Panc1 (cell line): ENCODE measurements at places on chromosomes 16 and 17. TPM values are rescaled to one million over a fixed set of nuclear protein-coding genes. Genes with fewer than 3 reads are reported as not detected.

- no peak for DNase-seq
Measured at GRCh38 chr17:72419866-72420774, 299.3 kb downstream of the SOX9 start.

DNA sequence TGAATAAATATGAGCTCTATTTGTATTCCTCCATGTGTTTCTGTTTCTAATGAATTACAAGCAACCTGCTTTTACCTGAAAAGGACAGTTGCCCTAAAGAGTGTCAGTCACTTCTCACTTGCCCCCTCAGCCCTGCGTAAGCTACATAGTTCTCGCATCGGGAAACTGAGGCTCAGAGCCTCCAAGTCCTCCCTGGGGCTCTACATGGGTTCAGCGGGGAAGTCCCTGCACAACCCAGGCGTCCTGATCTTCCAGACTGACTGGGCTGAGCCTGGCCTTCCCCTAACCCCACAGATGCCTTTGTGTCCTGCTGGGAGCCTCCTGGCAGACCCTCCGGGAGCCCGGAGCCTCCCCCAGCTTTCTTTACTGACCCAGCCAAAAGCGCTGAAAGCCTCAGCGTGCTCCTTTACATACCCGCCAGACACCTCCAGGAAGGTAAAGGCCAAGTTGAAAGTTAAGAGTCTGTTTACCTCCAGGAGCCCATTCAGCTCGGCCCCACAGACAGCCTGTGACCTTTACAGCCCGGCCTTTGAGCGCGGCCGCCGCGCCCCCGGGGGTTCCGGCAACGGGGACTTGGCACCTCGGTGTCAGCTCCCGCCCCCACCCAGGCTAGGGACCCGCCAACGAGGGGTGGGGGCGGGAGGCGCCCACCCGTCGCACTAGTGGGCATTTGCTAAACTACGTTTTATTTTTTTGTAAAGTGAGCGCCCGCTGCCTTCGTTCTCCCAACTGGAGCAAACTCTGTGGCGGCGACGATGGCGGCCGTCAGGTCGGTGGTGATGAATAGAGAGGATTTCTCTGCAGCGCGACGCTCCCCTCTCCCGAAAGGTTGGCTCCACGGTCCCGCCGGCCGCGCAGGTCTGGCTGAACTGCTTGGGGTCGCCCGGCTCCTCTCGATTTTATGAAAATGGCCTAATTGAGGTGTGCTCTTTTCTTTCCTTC, 4.4 kb upstream of the HOXB13 start:
- no peak for DNase-seq

- no peak for DNase-seq
Measured at GRCh38 chr16:87178177-87178863, 138.9 kb downstream of the C16orf95 start.

GRCh38 chr16:24101431-24101830, 154.7 kb upstream of the CACNG3 start:
- DNase-seq = no peak

GRCh38 chr16:54511222-54511731, 224.7 kb upstream of the IRX3 start:
- DNase-seq = no peak

- DNase-seq = no peak
Measured at GRCh38 chr16:63481060-63481459, 1444.8 kb upstream of the CDH8 start.

TAT gene
- total RNA-seq = 0.49 TPM

DNA sequence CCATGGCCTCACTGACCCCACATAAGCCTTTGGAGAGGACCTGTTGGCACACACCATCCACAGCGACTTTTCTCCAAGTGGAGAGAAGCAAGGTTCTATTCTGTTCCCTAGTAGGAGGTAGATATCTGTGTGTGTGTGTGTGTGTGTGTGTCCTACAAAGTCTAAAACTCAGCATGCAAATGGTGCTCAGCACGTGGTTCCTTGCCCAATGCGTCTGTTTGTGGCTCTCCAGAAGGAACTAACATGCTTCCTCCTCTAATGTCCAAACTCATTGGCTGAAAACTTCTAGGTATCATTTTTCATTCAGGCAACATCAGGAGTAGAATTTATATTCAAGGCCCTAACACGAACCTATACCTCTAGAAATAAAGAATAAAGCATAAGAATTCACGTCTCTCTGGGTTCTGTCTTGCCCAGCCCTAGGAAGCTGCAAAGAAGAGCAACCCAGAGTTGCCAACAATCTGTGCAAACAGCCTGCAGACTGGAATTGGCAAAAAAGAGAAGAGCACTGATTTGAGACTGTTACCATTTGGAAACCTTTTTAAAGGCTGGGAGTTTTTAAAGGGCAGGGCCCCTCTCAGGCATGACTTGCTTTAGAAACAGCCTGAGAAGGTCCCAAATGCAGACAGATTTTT, 25.5 kb downstream of the MAP3K14 start:
- no peak for DNase-seq

MYCBPAP gene
- 2.2 TPM for total RNA-seq

SNX20 gene
- total RNA-seq = 0.10 TPM

GRCh38 chr17:27984404-27984803, 58.1 kb upstream of the NLK start:
- no peak for DNase-seq

OR2C1 gene
- total RNA-seq = not detected

GRCh38 chr17:33140413-33141099, 148.9 kb downstream of the SPACA3 start:
- DNase-seq = no peak

- no peak for DNase-seq
Measured at GRCh38 chr17:76115138-76115754, 11.7 kb upstream of the EXOC7 start.

CYB5B gene
- 326 TPM for total RNA-seq

DNA sequence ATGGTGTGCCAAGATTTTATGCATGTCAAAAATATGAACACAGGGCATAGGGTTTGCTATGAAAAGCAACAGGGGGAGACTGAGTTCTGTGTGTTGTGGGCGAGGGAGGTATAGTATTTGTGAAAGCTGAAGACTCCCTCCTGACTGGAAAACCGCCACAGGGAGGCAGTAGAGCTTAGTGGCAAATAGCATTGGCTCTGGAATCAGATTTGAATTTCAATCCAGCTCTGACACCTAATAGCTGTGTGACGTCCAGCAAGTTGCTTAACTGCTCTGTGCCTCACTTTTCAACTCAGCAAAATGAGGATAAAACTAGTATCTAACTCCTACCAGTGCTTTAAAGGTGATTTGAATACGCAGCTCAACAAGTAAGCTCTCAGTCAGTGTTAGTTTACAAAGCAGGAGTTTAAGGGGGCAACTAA, 22.0 kb downstream of the KPNA2 start:
- DNase-seq = no peak

SRCIN1 gene
- total RNA-seq = 12.8 TPM

- DNase-seq = no peak
Measured at GRCh38 chr16:67100569-67101310, 9.0 kb upstream of the PHAF1 start.

DNA sequence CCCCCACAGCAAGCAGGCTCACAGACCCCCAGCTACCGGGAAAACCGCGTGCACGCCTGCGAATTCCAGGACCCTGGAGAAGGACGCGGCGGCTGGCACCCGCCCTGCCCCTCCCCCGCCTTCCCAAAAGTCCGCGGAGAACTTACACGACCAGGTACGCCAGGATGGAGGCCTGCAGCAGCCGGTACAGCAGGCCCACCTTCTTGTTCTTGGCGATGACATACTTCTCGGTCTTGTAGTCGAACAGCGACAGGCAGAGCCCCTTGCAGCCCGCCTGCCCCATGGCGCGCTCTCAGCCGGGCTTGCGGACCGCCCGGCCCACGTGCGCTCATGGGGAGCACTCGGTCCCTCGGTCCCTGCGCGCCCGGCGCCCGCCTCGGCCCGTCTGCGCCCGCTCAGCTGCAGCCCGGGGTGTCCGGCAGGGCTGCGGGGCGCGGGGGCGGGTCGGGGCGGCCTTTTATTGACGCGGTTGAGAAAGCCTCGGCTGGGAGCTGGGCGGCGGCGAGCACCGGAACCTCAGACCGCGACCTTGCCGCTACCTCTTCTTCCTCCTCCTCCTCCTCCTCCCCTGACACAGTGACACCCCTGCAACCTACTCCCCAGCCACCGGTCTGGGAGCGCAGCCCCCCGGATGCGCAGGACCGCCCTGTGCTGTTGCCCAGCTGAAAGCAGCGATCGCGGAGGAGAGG, at the start of gene P2RX5:
TSS of gene P2RX5 (minus strand) at position 433 of the 689 bp plus-strand sequence. CDS start at position 283, 150 bp downstream.
- DNase-seq = no peak

DNA sequence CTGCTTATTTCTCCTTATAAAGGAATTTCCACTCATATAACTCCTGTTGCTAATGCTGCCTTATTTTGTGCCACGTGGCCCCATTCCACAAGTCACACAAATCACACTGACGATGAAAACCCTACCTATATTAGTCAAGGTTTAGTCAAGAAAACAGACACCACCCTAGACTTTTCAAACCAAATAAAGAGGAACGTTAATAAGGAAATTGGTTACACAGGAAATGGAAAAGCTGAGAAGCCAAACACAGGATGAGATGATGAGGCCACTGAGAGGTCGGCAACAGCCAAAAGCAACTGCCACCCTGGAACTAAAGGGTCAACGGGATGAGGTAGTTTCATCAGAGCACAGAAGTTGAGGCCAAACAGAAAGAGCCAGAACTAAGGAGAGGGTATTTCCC, 47.3 kb upstream of the ALOX12 start:
- DNase-seq = no peak

DNA sequence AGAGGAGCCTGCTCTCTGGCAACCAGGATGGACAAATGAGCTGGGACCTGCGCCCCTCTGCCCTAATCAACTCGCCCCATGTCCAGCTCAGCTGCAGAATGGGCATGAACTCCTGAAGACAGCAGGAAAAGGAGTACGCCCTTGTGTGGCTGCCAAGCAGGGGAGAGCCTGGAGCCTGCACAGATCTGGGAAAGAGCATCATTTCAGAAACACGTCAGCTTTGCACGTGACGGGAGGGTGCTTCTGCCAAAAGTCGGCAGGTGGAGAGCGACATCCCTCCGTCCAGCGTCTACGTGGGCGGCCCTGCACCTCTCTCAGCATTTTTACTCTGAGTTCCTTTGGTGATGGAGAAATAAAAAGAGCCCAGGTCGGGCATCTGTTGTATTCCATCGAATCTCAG, 18.5 kb downstream of the NME3 start:
- DNase-seq = no peak

DNA sequence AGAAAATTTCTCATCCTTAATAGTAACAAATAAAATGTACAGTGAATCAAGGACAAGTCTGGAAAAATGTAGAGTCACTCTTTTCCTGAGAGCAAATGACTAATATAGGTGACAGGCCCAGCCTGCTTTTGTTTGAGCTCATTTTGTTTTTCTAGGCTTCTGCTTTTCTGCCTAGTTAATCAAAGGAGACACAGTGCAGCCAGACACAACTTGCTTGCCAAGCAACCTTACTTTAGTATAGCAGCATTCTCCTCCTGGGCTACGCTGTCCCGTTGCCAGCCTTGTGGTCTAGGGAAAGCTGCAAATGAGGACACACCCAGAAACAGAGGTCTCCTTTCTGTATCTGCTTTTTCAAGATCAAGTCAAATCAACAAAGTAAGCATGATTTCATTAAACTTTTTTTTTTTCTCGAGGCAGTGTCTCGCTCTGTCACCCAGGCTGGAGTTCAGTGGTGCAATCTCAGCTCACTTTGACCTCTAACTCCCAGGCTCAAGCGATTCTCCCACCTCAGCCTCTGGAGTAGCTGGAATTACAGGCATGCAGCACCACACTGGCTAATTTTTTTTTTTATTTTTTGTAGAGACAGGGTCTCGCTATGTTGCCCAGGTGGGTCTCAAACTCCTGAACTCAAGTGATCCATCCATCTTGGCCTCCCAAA, 17.2 kb downstream of the GINS3 start:
- DNase-seq = no peak

- no peak for DNase-seq
Measured at GRCh38 chr16:74275711-74276110, 20.9 kb upstream of the PSMD7 start.

GRCh38 chr16:80519189-80519588, 21.6 kb upstream of the DYNLRB2 start:
- no peak for DNase-seq

LGALS9B gene
- not detected for total RNA-seq

- no peak for DNase-seq
Measured at GRCh38 chr17:3965118-3965800, 1.0 kb upstream of the ATP2A3 start.

GRCh38 chr16:64459402-64459801, 662.5 kb downstream of the CDH11 start:
- DNase-seq = no peak

DNA sequence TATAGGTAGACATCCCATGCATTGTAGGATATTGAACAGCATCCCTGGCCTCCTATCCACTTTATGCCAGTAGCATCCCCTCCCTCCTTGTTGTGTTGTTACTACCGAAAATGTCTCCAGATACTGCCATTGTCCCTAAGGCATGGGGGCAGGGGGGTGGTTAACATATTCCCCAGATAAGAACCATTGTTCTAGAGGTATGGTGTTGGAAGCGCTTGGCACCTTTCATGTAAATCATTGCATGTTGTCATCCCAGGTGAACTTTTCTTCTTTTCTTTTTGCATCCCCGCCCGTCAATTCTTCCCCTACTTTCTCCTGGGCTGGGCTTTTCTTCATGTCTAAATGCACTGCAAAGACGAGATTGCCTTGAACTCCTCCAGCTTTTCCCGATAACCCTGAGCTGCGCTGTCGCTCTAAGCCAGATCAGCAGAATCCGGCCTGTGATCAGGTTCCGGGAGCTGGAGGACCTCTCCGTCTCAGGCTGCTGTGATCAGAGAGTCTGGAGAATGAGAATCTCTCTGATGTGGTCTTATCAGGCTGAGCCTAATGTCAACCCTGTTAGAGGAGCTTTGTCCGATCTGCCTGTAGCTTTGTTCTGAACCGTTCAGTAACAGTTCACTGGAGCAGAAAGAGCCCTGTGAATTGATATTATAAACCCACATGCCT, 76.2 kb downstream of the RBFOX1 start:
- no peak for DNase-seq

DNA sequence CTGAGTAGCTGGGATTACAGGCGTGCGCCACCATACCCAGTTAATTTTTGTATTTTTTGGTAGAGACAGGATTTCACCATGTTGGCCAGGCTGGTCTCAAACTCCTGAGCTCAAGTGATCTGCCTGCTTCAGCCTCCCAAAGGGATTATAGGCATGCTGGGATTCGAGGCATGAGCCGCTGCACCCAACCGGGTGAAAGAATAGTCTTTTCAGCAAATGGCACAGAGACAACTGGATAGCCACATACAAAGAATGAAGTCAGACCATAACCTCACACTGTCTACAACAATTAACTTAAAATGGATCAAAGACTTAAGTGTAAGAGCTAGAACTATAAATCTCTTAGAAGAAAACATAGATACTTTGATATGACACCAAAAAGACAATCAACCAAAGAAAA, 67.6 kb downstream of the TBC1D16 start:
- DNase-seq = no peak

CX3CL1 gene
- total RNA-seq = 21.8 TPM

DNA sequence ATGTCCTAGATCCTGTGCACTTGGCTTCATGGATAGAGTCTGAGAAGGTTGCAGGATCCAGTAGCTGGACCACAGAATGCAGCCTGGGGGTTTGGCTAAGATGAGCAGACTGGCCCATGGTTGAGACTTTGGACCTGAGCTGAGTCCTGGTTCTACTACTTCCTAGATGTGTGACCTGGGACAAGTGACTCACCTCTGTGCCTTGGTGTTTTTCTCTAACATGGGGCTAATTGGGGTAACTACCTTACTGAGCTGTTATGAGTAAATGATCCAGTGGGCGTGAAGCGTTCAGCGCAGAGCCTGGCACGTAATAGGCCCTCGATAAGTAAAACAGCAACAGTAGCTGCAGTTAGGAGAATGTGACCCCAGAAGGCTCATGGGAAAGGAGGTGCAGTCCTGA, 38.8 kb downstream of the SNX20 start:
- no peak for DNase-seq

MYH2 gene
- not detected for total RNA-seq
